ENCODE measurements at places on chromosomes 3 and 15. TPM values are rescaled to one million over a fixed set of nuclear protein-coding genes. Genes with fewer than 3 reads are reported as not detected.

DNA sequence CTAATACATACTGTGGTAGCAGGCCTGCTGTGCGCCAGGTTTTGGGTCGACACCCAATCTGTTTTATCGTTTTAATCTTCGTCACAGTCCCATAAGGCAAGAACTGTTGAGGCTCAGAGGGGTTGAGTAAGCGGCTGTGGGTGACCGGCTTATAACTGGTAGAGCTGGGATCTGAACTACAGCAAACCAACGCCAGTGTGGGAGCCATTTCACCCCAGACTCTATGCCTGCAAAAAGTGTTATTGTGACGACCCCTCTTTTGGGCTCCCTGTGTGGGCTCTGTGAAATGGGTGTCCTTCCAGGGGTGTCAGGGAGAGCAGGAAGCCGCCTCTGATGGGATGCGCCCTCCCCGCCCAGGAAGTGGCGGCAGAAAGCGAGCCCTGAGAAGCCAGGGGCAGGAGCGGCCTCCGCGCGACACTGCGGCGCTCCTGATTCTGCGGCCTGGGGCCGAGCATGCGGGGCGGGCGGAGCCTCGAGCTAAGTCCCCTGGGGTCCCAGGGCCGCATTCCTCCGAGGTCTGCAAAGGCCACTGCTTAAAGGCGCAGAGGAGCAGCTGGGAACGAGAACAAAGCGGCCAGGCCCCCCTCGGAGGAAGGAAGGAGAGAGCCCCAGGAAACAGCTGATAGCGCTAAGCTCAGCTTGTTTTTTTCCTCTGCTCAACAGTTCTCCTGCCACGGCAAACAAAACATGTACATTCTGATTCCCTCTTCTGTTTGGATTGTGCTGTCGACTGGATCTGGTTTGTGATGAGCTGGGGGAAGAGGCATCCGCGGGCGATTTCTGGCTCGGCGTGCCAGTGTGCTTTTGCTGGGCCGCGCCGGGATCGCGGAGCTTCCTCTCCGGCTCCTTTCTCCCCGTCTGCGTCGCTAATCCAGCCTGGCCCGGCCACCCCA is 33.9 kb downstream of the GRK7 start:
- H3K36me3 ChIP-seq: no peaks in the 10 kb centered on the region
- H3K27ac ChIP-seq: peak overlapping the region; percentile 43
- H3K4me1 ChIP-seq: peaks cover 16% of the 10 kb centered on the region
- peak overlapping the region; percentile 33 for H3K4me3 ChIP-seq

DNA sequence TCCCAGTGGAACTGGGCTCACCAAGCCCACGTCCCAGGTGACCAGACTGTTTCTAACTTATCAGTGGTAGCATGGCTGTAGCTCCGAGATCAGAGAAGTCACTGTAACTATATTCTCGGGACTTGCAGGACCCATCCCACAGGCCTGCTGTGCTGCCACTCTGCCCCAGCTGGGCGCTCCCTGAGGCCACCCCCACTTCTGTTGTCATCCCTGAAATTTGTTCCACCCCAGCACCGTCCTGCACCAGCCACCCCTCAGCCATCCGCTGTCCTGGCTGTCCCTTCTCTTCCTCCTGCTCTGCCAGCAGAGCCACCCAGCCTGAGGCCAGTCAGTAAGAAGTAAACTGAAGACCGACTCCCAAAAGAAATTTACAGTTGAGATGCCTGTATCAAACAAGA is 33.0 kb upstream of the VILL start:
- no peak overlapping the region for H3K27ac ChIP-seq
- DNase-seq: no peak
- no peaks in the 10 kb centered on the region for H3K4me1 ChIP-seq
- no peaks in the 10 kb centered on the region for H3K27me3 ChIP-seq
- no peak overlapping the region for H3K4me3 ChIP-seq
- no peaks in the 10 kb centered on the region for H3K36me3 ChIP-seq

AADACL2 gene
- total RNA-seq: not detected

TM4SF4 gene
- total RNA-seq: 4.6 TPM

TMEM44 gene
- 4.6 TPM for total RNA-seq

DNA sequence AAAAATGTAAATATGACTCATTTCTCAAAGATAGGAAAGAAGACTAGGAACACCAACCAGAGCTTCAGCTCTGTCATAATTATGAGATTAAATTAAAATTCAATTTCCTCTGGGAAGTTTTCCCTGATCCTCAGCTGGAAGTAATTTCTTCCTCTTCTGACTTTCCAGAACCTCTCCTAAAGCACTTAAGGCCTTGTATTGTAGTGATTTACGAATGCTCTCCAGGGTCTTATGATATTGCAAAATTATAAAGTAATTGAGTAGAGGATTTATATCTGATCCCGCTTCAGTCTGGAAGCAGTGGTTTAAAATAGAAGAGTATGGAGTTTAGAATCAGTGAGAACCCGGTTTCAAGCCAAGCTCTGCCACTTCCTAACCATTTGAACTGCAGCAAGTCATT is 279.8 kb downstream of the ZPLD1 start:
- no peaks in the 10 kb centered on the region for H3K36me3 ChIP-seq
- H3K4me3 ChIP-seq: no peak overlapping the region
- H3K4me1 ChIP-seq: no peaks in the 10 kb centered on the region
- DNase-seq: no peak

DNA sequence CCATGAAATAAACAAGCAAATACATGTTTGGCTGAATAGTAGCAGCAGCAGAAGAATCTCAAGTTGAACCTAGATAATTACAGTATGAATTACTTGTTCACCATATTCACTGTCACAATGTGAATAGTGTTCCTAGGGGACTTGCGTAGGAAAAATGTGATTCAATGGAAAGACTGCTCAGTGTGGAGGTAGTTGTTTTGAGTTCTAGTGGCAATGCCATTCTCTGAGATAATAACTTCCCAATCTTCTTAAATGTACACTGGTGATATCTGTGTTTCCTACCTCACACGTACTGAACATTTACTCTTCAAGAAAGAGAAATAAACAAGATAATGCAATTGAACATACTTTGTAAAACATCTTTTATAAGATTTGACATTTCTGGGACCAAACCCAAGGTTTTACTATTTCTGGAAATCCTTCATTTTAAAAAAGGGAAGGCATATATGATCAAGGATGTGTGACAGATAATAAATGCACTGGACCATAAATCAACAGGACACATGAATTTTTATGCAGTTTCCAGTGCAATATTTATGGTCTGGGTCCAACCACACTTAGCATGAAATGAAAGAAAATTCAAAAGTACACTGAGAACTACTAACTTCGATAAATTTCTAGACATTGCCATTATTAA is 598.3 kb upstream of the ZNF385D start:
- H3K4me3 ChIP-seq: no peak overlapping the region
- no peaks in the 10 kb centered on the region for H3K36me3 ChIP-seq
- no peaks in the 10 kb centered on the region for H3K27me3 ChIP-seq
- H3K27ac ChIP-seq: no peak overlapping the region

ADPRH gene
- total RNA-seq: 4.5 TPM

PKM gene
- 385 TPM for total RNA-seq

DNA sequence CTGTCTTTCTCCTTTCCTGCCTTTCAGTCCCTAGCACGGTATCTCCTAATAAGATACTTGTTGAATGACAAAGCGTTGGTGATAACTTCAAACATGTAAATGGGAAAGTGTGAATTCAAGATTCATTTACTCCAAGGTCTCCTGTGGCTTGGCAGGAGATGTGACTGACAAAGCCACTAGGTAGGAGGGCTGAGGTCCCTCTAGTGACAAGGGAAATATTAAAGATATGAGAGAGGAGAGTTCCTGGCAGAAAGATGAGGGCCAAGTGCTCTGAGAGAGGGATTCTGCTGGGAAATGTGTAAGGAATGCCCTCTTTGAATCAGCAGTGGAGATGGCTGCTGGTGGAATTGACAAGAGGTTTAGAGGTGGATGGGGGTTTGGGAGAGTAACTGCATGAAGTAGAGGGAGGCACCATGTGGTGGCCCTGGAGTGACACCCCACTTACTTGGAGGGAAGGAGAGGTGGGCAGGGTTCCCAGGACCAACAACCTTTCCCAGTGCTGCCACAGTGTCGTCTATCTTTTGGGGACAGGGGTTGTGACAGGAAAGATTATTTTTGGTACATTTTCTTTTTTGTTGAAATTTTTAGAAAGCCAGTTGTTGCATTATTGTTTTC is 43.0 kb upstream of the SCAANT1 start:
- no peak overlapping the region for H3K4me3 ChIP-seq
- H3K27ac ChIP-seq: no peak overlapping the region
- H3K27me3 ChIP-seq: no peaks in the 10 kb centered on the region
- no peaks in the 10 kb centered on the region for H3K4me1 ChIP-seq
- no peaks in the 10 kb centered on the region for H3K36me3 ChIP-seq

CAMK1 gene
- total RNA-seq: 48.4 TPM

MAP1A gene
- total RNA-seq: 35.1 TPM

DNA sequence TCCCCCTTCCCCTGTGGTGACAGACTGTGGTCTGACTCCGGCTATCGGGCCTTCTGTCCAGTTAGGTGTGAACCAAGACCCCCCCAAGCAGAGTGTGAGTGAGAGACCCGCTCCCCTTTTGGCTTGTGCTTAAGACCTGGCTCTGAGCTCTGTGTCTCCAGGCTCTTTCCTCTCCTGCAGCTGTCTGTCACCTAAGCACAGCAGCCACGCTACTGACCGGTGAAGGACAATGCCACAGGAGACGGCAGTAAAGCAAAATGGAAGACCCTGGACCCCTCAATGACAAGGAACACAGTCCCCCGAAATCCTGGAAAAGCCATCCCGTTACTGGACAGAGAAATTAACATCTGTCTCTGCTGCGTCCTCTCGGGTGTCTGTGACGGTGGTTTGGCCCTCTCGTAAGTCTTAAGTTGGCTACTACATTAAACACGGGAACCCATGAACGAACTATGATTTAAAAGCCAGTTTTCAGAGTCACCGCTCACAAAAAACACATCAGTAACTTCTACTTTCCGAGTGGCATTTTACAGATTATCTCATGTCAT is 53.7 kb downstream of the CHSY1 start:
- H3K36me3 ChIP-seq: no peaks in the 10 kb centered on the region
- H3K27me3 ChIP-seq: no peaks in the 10 kb centered on the region
- DNase-seq: no peak
- no peak overlapping the region for H3K4me3 ChIP-seq
- H3K27ac ChIP-seq: no peak overlapping the region

DNA sequence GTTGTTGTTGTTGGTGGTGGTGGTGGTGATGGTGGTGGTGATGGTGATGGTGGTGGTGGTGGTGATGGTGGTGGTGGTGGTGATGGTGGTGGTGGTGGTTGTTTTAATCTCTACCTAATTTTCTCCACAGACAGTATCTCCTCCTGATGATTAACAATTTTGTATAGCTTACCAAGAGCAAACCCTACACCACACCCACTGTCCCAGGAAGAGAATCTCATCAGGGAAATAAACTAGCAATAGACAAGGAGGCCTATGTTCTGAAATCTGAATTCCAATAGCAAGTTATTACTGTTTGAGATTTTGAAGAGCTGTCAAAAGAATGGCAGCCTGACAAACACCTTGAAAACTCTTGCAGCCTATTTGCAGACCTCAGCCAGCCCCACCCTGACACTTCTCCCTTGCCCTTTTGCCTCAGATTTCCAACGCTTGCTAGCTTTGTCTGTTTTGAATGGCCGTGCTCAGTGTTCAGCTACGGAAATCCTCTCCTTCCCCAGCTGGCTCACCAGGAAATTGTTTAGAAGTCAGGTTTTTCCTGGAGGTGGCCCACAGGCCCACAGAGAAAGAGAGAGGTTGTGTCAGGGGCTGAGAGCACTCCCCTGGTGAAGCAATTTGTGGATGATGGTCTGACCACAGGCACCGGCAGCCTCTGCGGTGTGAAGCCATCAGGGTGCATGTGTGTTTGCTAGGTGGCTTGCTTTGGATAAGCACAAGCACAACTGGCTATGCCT is 101.6 kb downstream of the MAGI1 start:
- no peaks in the 10 kb centered on the region for H3K27me3 ChIP-seq
- no peak overlapping the region for H3K27ac ChIP-seq

GRCh38 chr3:183629546-183630301 is 5.7 kb upstream of the KLHL24 start:
- no peak overlapping the region for H3K27ac ChIP-seq
- H3K4me1 ChIP-seq: no peaks in the 10 kb centered on the region
- no peak overlapping the region for H3K4me3 ChIP-seq
- no peaks in the 10 kb centered on the region for H3K27me3 ChIP-seq

DNA sequence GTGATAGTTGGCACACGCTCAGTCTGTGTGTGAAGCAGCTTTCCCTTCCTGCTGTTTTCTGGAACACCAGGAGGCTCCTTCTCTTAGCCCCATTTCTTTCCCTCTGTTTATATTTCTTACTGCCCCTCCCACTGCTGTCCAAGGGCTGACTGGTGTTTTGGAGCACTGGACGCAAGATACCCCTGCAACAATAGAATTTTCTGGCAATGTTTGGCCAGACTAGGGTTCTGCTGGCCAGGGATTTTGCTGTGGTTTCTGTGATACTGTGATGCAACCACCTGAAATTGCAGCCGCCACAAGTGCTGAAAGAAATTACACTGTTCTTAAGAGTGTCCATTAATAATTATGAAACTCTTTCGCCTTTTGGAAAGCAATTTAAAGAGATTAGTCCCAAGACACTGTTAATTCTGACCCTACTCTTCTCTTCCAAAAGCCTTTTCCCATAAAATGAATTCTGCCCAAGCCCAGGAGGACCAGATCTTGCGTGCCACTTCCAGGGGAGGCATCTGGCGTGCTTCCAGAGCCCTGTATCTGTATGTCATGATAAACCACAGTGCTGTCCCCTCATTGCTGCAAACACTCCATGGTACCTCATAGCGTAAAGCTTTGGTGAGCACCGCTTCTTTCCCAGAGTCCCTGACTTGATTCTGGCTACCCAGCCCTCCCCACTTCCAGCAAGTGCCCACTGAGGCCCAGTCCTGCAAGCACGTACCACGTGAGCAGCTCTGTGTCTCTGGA is 159.4 kb upstream of the CHRM5 start:
- DNase-seq: no peak
- H3K4me3 ChIP-seq: no peak overlapping the region
- no peak overlapping the region for H3K27ac ChIP-seq
- no peaks in the 10 kb centered on the region for H3K4me1 ChIP-seq
- no peaks in the 10 kb centered on the region for H3K27me3 ChIP-seq

- H3K4me3 ChIP-seq: no peak overlapping the region
- H3K27me3 ChIP-seq: no peaks in the 10 kb centered on the region
- H3K36me3 ChIP-seq: no peaks in the 10 kb centered on the region
- H3K27ac ChIP-seq: no peak overlapping the region
These were observed 129.8 kb downstream of the SATB1 start for GRCh38 chr3:18295171-18295920.

TBC1D21 gene
- total RNA-seq: not detected

DNA sequence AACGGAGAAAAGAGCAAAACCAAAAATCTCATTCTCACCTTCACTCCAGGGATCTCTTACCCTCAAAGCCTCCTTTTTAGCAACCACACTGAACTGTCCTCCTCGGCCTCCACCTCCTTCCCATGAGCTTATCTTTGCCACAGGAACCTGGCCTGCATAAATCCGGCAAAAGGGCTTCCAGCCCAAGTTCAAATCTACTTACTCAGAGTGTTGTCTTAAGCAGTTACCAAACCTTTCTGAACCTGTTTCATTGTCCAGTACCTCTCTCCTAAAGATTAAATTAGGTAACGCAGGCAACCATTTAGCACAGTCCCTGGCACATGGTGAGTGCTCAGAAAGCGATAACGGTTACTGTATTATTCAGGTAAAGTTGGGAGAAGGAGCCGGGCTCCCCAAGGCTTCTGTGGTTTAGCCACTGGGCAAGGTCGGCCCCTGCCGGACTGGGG is 777 bp downstream of the CIB1 start:
- peak overlapping the region; percentile 77 for H3K27ac ChIP-seq
- H3K4me1 ChIP-seq: peaks cover 4% of the 10 kb centered on the region
- DNase-seq: no peak
- H3K36me3 ChIP-seq: no peaks in the 10 kb centered on the region

GRCh38 chr3:49427586-49427985 is 1.5 kb downstream of the NICN1 start:
- DNase-seq: no peak
- no peak overlapping the region for H3K27ac ChIP-seq
- no peaks in the 10 kb centered on the region for H3K36me3 ChIP-seq
- H3K27me3 ChIP-seq: no peaks in the 10 kb centered on the region
